Stomach (tissue), 19 donors: ENCODE measurements at places on chromosomes 6 and 20.

DNA sequence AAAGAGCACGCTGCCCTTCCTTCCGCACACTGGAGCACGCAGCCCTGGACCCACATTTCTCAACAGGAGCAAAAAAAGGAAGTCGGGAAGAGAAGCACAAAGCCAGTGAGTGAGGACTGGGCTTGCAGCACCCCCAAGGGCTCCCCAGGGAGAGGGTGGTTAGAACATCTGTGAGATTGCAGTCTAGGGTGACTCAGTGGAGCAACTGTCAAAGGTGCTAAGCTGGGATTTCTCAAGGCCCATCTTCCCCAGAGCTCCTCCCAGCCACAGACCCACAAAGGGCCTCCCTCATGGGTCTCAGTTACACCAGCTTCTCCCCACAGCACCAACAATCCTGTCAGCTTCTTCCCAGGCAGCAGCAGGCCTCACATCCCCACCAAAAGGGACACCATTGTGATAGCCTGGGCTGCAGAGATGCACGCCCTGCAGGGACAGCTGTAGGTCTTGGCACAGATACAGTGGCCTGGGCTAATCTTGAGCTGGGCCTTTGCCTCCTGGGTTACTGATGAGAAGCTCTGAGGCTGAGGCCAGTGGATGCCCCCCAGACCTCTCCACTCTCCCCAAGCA is 39.6 kb upstream of the CD93 start:
- DNase-seq = no peak
- H3K4me1 ChIP-seq = peaks cover 8% of the 10 kb centered on the region
- H3K27me3 ChIP-seq = no peaks in the 10 kb centered on the region
- H3K36me3 ChIP-seq = no peaks in the 10 kb centered on the region
- H3K4me3 ChIP-seq = no peak overlapping the region
- peak overlapping the region; percentile 42 for H3K27ac ChIP-seq

DNA sequence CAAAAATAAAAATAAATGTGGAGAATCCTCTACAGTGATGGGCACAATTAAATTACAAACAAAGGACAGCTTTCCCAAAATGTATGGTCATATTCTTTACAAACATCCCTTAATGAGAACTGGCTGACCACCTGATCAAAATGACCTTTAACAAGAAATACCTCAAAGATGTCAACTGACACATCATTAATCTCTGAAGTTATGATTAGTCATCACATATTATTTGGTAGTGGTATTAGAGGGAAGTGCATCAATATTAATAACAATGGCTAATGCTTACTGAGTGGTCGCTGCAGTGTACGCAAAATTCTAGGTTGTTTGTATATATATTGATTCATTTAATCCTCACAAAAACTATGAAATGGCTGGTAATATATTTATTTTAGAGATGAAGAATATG is 340.6 kb downstream of the GJA1 start:
- no peaks in the 10 kb centered on the region for H3K4me1 ChIP-seq
- no peak overlapping the region for H3K27ac ChIP-seq
- H3K36me3 ChIP-seq = no peaks in the 10 kb centered on the region

GRCh38 chr6:122136386-122136785 is 263.1 kb upstream of the HSF2 start:
- no peaks in the 10 kb centered on the region for H3K36me3 ChIP-seq
- no peaks in the 10 kb centered on the region for H3K4me1 ChIP-seq
- no peaks in the 10 kb centered on the region for H3K27me3 ChIP-seq

DNA sequence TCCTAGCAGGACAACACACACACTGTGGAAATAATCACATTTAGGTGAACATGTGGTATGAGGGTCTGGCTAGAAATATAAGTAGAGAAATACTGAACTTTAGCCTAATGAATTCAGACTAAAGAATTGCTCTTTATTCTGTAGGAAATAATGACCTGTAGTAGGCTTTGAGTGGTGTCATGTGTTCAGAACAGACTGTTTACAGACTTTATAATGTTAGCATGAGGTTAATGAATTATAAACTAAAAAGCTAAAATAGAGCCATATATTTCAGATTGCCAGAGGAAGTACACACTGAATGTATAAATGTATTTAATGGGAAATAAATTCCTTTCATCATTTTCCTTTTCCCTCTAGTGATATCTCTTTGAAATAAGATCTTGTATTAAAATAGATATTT is 669.5 kb upstream of the EPHA7 start:
- H3K4me3 ChIP-seq = no peak overlapping the region
- no peak for DNase-seq
- no peaks in the 10 kb centered on the region for H3K4me1 ChIP-seq
- no peaks in the 10 kb centered on the region for H3K27me3 ChIP-seq
- H3K36me3 ChIP-seq = no peaks in the 10 kb centered on the region
- H3K27ac ChIP-seq = no peak overlapping the region

DNA sequence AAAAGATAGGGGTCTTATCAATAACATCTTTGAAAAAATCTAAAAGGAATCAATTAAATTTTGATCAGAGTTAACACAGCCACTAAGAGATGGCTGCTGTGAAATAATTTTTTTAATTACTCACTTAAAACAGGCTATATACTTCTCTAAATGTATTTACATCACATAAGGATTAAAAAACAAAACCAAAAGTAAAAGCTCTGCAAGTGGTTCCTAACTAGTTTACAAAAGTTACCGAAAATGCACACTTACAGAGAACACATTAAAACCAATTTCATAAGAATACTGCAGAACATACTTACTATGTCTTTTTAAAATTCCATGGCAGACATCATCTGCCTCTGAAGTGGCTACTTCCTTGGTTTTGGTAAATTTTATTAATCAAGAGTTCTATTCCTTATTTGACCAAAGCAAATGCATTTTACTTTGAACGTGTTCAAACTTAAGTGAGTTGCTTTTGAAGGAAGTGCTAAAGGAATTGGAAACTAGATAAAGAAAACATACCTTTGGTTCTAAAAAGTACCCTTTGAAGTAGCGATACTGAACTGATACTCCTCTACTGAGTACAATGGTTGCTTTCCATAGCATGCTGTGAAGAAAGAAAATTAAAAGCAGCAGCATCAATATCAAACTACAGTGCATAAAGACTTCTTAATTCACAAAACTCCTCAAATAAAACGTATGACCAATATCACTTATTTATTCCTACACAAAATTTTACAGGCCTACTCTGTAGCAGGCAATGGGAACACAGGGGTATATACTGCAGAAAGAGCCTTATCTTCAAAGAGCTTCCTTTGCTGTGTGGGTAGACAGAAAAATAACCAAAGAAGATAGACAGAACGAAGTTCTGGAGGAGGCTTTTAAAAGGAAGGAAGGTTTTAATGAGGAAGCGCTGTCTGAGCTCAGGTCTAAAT is 157.1 kb upstream of the SHLD1 start:
- H3K36me3 ChIP-seq = peaks cover 60% of the 10 kb centered on the region
- no peak overlapping the region for H3K27ac ChIP-seq
- DNase-seq = no peak

DNA sequence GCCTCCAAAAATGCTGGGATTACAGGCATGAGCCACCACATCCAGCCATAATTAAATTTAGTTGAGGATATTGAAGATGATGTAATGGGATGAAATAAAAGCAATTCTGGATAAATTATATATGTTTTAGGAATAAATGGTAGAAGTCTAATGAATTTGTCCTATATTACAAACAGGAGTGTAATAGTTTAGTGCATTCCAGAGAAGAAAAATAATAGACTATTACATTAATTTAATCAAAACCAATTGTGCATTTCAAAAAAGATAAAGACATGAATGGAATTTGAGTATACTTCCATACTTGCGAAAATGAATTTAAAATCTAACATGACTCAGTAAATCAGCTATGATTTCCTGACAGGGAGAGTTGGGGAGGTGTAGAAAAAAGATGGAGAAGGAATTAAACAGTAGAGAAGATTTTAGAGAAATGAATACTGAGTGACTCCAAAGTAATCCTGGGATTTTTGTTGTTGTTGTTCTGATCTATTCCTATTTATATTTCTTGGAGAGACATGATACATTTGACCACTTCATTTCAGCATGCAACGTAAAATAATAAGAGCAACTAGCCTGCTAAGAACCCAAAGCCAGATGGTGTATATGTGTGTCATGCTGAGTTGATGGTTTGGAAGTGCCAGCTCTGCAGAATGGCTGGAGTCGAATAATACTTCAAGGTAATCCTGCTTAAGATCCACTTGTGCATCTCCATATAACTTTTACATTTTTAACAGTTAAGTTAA is 67.4 kb downstream of the AIG1 start:
- no peaks in the 10 kb centered on the region for H3K4me1 ChIP-seq
- H3K36me3 ChIP-seq = peaks cover 26% of the 10 kb centered on the region
- H3K27ac ChIP-seq = no peak overlapping the region
- no peak overlapping the region for H3K4me3 ChIP-seq

- no peak overlapping the region for H3K27ac ChIP-seq
- H3K4me1 ChIP-seq = no peaks in the 10 kb centered on the region
- no peak overlapping the region for H3K4me3 ChIP-seq
- no peaks in the 10 kb centered on the region for H3K27me3 ChIP-seq
- no peak for DNase-seq
Observed at GRCh38 chr6:12457094-12457493, 166.9 kb downstream of the EDN1 start.

GRCh38 chr20:38728911-38729642 is 4.8 kb downstream of the SLC32A1 start:
- H3K27me3 ChIP-seq = peaks cover 66% of the 10 kb centered on the region
- H3K4me3 ChIP-seq = no peak overlapping the region
- peaks cover 28% of the 10 kb centered on the region for H3K4me1 ChIP-seq

DNA sequence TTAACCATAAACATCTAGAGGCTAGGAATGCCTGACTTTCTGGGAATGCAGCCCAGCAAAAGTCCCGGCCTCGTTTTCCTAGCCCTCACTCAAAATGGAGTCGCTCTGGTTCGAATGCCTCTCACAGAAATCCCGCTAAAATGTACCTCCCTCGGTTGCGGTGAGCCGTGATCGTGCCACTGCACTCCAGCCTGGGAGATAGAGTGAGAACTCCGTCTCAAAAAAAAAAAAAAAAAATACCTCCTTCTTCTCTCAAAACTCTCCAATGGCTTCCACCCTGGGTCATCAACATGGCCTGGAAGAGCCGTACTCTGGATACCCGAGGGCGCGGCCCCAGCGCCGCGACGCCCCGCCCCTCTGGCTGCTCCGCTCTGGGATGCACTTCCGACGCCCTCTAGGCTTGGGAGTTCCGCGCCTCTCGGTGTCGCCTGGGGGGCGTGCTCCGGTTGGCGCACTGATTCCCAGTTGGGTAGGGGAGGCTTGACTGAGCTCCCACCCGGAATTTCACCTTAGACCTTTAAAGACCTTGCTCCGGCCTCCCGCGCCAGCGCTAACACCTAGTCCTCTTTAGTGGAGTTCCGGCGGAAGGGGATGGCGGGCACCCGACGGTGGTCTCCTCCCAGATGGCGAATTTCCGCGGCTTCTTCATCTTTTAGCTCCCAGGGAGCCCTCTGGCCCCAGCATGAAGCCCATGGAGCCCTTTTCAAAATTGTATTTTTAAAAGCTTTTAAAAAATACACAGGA is 12.3 kb downstream of the HMGN4 start:
- peak overlapping the region; percentile 57 for H3K4me3 ChIP-seq
- peak; percentile 40 for DNase-seq
- peaks cover 5% of the 10 kb centered on the region for H3K36me3 ChIP-seq
- no peaks in the 10 kb centered on the region for H3K27me3 ChIP-seq

DNA sequence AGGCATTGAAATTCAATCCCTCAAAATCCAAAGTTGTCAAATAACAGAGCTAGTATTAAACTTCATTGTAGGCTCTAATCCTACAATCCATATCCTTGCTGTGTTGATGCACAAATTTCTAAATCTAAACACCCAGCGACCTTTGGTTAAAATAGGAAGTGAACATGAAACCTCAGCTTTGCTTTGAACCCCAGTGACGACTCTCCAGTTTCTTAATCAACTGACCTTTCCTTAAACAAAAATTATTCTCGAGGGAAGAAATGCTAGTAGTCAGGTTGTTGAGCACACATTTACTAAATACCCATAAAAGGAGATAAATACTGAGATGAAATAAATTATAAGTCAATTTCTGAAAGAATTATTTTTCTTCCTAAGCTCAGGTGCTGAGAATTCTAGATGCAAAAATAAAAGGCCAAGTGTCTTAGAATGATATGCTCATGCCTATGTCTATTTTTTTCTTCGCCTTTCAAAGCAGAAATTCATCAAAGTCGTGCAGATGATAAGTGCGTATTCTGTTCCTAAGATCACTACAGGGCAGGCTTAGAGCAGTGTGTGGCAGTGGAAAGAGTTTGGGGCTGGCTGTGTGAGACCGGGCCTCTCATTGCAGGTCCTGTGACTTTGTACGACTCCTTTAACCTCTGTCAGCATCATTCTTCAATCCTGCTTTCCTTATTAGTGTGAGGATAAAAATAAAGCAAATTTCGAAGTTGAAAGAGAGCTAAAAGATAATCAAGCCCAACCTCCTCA is 208.7 kb downstream of the PRL start:
- H3K27ac ChIP-seq = no peak overlapping the region
- no peak for DNase-seq

- H3K36me3 ChIP-seq = no peaks in the 10 kb centered on the region
- H3K4me3 ChIP-seq = no peak overlapping the region
Observed at GRCh38 chr20:10179574-10180298, 38.9 kb upstream of the SNAP25 start.

DNA sequence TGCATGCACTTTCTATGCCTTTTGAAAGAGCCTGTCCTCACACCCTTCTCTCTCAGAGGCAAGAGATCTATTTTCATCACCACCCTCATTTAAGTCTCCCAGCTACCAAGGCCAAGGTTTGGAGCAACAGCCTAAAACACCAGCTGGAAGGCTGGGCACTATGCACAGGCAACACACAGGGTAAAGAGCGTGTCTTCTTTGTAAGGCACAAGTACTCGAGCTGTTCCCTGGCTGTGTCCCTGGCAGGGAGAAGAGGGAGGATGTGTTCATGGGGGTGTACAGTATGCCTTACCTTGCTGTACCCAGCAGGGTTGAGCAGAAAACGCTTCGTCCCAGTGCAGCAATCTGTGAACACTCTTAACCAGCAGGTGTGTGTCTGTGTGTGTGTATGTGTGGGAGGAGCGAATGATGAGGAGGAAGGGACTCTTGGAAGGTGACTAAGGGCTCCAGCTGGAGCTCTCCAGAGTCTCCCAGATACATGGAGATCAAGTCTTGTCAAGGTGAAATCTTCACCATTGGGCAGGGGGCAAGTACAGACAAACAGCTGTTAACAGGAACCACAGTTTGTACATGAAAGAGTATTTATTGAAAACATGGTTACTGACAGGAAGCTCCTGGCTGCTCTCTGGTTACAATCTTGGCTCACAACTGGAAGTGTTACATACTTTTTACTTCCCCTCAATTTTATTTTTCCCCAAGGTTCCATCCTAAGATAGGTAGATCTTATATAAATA is 40.8 kb downstream of the ELMO2 start:
- peak overlapping the region; percentile 100 for H3K27ac ChIP-seq
- peaks cover 61% of the 10 kb centered on the region for H3K36me3 ChIP-seq
- H3K27me3 ChIP-seq = no peaks in the 10 kb centered on the region
- H3K4me1 ChIP-seq = peaks cover 47% of the 10 kb centered on the region
- H3K4me3 ChIP-seq = no peak overlapping the region
- DNase-seq = no peak

- no peaks in the 10 kb centered on the region for H3K27me3 ChIP-seq
- no peaks in the 10 kb centered on the region for H3K36me3 ChIP-seq
- no peak overlapping the region for H3K27ac ChIP-seq
- H3K4me3 ChIP-seq = no peak overlapping the region
- DNase-seq = no peak
- H3K4me1 ChIP-seq = no peaks in the 10 kb centered on the region
Observed at GRCh38 chr6:168858926-168859325, 394.7 kb downstream of the THBS2 start.

- H3K4me1 ChIP-seq = peaks cover 22% of the 10 kb centered on the region
- H3K36me3 ChIP-seq = peaks cover 4% of the 10 kb centered on the region
- peak overlapping the region; percentile 99 for H3K4me3 ChIP-seq
- H3K27ac ChIP-seq = peak overlapping the region; percentile 63
Observed at GRCh38 chr20:20017844-20018185, 653 bp downstream of the NAA20 start.
